ENCODE measurements at places on chromosomes 1 and 21.

- peak; percentile 31 for DNase-seq
These were observed 2.0 kb downstream of the GFI1 start for GRCh38 chr1:92484472-92485380.

DNA sequence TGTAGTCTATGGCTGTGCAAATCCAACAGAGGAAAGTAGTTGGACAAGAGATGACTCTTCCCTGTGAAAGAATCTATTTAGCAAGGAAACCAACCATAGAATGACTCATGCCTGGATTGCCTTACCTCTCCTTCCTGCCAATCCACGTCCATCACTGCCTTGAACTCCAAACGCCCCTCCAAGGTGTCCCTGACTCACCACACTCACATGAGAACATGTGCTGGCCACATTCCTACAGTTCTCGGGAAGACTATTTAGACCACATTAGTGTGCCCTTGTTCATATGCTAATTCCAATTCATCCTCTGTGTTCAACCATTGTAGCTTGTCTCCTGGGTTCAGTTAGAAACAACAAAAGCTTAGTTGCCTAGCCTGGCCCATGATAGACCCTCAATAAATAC lies 157.3 kb downstream of the SLC30A10 start:
- DNase-seq: peak; percentile 69

- no peak for DNase-seq
These were observed 273.8 kb upstream of the ESRRG start for GRCh38 chr1:216997069-216997468.

GRCh38 chr1:170700842-170701615 lies 37.1 kb downstream of the PRRX1 start:
- DNase-seq: no peak

DNA sequence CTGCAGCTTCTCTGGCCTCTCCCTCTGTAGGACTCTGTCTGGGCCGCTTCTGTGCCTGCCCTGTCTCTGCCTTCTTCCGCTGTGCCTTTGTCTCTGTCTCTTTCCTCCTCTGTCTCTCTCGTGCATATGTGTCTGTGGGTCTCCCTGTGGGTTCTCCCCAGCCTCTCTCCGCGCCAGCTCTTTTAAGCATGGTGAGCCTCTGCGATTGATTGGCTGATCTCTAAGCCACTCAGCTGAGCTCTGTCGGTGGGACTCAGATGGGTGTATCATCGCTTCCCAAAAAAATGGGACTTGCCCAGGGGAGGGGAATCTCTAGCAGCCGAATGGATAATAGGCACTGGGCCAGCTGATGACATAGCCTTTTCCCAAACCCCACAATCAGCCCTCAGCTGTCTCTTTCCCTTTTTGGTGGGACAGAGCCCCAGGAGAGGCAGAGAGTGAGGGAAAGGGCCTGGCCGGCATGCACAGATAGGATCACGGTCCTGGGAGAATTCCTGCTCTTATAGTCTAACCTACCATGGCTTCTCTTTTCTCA lies at the start of gene ADAMTS4:
Gene ADAMTS4, minus strand, starts transcription at position 158 of the 535 bp plus-strand sequence. CDS start 427 bp downstream, outside the sequence.
- no peak for DNase-seq

DNA sequence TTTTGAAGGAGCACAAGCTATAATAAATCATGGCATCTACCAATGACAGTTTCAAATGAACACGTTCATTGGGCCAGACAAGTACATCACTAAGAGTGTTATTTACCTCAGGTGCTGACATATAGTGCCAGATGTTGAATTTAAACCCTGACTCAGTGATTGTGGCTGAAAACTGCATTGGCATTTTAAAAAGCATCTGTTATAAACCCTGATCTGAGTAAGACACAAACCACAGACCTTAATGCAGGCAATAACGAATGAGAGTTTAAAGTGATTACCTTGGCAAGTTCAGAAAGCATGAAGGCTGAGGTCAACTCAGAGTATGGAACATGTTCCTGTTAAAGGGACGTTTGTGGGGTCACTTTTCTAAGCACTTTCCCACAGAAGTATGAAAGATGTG lies 865.1 kb upstream of the TMPRSS15 start:
- no peak for DNase-seq

DNA sequence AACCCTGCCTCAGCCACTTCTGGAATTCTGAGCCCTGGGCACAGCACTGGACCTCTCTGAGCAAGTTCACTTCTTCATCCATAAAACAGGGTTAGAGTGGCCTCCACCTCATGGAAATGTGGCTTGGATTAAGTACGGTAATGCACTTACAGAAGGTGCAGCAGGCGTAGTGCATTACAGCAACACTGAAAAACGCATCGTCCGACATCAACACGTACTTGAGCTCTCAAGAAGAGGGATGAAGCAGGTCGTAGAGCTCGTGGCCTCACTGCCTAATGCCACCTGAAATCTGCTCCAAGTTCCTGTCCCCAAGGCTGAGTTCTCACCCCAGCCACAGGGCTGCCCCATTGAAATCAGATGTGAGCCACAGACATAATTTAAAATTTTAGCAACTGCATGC lies 650.1 kb downstream of the NPHP4 start:
- no peak for DNase-seq

GRCh38 chr1:35120458-35121133 lies 41.4 kb downstream of the ZMYM1 start:
- no peak for DNase-seq

- DNase-seq: no peak
These were observed 14.5 kb downstream of the RASSF5 start for GRCh38 chr1:206521694-206522402.

GRCh38 chr1:26697431-26697977 lies 1.7 kb downstream of the ARID1A start:
- no peak for DNase-seq

- DNase-seq: no peak
These were observed 59.3 kb upstream of the GJB5 start for GRCh38 chr1:34695580-34695979.

DNA sequence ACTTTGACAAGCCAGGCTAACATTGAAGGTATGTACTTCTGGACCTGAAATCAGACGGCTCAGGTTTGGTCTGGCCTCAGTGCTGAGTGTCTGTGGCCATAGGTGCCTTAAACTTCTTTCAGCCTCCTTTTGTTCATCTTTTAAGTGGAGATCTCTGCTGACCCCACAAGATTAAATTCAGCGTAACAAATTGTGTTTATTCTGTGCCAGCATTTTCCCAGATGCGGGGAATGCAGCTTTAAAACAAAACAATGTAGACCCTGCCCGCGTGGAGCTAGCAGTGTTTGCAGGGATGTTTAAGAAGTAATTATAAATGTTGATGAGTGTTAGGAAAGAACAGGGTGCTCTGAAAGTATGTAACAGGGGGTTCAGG lies 923 bp downstream of the CAP1 start:
- no peak for DNase-seq

DNA sequence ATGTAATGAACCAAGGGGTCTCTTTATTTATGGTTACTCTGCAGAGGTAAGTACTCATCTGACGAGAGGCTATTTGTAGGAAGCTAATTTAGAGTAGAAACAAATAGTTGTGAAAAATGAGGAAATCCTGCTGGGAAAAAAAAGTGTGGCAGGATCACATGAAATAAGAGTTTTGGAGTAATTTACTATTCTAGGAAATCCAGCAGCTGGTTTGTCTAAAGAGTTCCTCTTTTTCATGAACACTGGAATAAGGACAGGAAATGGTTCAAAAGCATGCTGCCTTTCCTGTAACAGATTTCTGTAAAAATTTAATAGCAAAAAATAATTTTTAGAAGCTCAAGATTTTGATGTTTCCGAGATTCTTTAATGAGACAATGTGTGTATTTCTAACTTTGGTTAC lies 177.3 kb downstream of the CHRM3 start:
- no peak for DNase-seq

GRCh38 chr1:176880955-176881595 lies 283.4 kb downstream of the ASTN1 start:
- peak; percentile 58 for DNase-seq

- peak; percentile 8 for DNase-seq
These were observed 256.9 kb upstream of the DPYD start for GRCh38 chr1:98177751-98178150.

DNA sequence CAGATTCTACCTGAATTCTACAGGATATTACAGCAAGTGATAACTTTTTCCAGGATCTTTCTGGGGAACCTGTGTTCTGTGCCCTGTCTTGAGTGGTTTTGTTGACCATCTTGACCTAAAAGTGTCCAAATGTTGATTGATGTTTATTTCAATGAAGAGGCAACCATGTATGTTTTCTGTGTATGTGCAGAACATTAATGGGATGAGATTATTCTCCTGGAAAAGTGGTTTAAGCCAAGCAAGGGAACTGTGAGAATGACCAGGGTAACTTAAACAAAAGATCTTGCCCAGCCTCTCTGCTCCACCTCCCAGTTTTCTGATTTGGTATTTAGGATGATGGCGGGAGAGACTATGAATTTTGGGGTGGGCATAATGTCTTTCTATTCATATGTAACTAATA lies 1.0 kb upstream of the SAMD13 start:
- no peak for DNase-seq

DNA sequence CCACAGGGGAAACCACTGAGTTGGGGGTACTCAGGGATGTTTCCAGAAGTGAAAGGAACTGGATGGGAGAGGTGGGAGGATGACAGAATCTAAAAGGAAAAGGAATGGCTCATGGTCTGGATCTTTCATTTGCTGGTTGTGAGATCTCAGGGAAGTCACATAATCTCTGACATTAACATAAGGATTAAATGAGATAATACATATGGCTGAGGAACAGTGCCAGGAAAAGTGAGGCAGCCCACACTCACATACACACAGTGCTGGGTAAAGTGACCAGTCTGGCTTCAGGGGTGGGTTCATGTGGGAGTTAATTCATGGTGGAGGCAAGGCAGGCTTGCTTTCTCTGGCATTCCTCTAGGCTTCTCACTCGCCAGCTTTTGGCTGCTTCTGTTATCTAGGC lies 3.9 kb upstream of the PTCH2 start:
- no peak for DNase-seq

- no peak for DNase-seq
These were observed 252.6 kb downstream of the RHOU start for GRCh38 chr1:228987736-228988506.

DNA sequence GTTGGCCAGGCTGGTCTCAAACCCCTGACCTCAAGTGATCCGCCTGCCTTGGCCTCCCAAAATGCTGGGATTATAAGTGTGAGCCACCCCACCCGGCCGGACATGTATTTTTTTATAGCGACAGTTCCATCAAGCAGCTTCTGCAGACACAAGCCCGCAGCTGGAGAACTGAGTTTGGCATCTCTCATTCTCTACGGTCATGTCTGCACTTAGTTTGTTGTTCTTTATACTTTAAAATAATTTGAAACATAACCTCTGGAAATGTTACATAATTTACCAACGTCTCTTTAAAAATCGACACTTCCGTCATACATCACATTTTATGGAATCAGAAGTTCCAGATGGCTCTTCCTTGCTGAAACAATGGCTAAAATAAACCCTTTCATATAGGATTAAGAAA lies 183.6 kb downstream of the DYRK1A start:
- DNase-seq: no peak

- DNase-seq: no peak
These were observed 306.6 kb downstream of the PCP4 start for GRCh38 chr21:40173816-40174215.

DNA sequence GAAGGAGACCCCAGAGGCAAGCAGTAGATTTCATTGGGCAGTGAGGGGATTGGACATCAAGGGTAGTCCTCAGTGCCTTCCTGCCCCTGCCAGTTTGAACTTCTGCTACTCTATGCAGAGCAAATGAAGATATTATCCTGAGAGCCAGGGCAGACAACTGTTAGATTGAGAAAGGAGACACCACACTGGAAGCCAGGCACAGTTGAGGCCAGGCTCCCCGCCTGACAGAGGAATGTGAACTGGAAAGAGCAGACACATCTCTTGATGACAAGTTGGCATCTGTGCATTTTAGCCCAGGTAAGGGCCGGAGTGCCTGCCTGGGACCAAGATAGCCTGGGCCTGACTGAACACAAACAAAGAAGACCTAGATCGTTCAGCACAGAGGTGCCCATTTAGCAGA lies 16.0 kb downstream of the SH3BGR start:
- no peak for DNase-seq

DNA sequence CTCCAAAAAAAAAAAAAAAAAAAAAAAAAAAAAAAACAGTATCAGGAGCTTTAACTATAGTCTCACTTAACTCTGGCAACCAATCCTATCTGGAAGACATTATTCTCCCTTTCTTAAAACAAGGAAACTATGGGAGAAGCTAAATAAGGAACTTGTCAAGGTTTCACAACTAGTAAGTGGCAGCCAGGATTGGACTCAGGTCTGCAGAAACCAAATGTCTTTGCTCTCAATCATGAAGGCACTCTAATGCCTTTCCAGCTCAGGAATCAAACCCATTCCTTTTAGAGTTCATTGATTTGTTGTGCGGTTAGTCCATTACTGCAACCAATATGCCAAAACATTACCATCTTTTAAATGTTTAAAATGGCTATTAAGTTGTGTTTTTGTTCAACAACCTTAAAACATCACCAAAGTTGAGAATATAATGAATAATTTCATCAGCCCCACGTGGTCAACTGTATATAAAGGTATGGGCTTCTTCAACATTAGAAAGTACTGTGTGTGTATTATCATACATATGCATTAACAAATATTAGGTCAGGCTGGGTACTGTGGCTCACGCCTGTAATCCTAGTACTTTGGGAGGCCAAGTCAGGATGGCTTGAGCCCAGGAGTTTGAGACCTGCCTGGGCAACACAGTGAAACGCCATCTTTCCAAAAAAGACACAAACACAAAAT lies 1.5 kb downstream of the EPRS1 start:
- no peak for DNase-seq

GRCh38 chr1:61110554-61110953 lies 28.2 kb downstream of the NFIA start:
- DNase-seq: no peak

- no peak for DNase-seq
These were observed 116.4 kb downstream of the GDAP2 start for GRCh38 chr1:117812869-117813511.

DNA sequence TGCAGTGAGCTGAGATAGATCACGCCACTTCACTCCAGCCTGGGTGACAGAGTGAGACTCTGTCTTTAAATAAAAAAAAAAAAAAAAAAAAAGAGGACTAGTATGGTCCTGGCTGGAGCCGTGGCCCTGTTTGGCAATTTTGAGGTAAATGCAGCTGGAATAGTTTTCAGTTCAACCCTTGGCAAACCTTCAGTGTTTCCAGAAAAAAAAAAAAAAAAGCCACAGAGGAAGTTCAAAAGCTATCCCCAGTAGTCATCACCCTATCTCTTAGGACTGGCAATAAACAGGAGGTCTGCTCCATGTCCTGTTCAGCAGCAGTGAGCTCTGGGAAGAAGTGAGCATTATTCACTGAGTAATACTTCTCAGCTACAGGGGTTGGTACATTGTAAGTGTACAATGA lies 56.8 kb upstream of the ERRFI1 start:
- no peak for DNase-seq

GRCh38 chr1:85153149-85153891 lies 47.5 kb downstream of the SYDE2 start:
- DNase-seq: no peak

GRCh38 chr1:6834366-6834765 lies 49.1 kb downstream of the CAMTA1 start:
- DNase-seq: no peak

All from LoVo (cell line).